ENCODE measurements at places on chromosomes 4 and X. TPM values are rescaled to one million over a fixed set of nuclear protein-coding genes. Genes with fewer than 3 reads are reported as not detected.

The HSD17B13 gene
- not detected for total RNA-seq

The GAGE12H gene
- not detected for total RNA-seq

The BCAP31 gene
- total RNA-seq: 215 TPM

The COL4A5 gene
- 40.1 TPM for total RNA-seq

The CT45A6 gene
- not detected for total RNA-seq

DNA sequence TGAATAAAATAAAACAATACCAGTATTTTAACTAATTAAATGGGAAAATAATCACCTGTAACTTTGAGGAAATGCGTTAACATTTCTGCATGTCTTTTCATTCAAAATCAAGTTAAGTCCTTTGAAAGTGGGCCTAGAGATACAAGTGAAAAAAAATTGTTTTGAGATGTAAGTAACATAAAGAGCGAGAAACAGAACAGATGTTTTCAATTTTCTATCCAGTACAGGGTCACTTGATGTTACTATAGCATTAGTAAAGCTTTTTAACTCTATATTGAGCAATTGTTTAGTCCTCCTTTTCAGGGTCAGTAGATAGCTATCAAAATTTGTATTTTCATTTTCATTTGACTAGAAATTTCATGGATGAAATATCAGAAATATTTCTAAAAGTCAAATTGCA lies 761.4 kb downstream of the CCSER1 start:
- DNase-seq: no peak

DNA sequence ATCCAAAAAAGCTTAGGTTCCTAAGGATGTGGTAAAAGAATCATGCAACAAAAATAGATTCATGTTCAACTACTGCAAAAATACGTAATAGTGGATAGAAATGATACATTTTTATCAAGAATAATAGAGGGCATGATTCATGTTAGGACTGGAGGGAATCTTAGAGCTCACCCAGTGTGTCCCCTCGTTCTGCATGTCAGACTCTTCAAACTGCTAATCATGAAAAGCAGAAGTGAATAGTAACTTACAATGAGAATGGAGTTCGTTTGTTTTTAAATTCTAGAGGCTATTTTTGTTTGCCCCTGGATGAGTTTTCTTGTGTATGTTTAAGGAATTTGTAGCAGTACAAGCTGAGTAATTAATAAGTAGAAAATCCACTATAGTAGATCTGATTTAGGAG lies 79.4 kb downstream of the MSL3 start:
- DNase-seq: no peak

- DNase-seq: no peak
These were observed 3.0 kb upstream of the APBB2 start for GRCh38 chr4:41217374-41217773.

GRCh38 chr4:83232082-83232481 lies 52.5 kb downstream of the COQ2 start:
- no peak for DNase-seq

DNA sequence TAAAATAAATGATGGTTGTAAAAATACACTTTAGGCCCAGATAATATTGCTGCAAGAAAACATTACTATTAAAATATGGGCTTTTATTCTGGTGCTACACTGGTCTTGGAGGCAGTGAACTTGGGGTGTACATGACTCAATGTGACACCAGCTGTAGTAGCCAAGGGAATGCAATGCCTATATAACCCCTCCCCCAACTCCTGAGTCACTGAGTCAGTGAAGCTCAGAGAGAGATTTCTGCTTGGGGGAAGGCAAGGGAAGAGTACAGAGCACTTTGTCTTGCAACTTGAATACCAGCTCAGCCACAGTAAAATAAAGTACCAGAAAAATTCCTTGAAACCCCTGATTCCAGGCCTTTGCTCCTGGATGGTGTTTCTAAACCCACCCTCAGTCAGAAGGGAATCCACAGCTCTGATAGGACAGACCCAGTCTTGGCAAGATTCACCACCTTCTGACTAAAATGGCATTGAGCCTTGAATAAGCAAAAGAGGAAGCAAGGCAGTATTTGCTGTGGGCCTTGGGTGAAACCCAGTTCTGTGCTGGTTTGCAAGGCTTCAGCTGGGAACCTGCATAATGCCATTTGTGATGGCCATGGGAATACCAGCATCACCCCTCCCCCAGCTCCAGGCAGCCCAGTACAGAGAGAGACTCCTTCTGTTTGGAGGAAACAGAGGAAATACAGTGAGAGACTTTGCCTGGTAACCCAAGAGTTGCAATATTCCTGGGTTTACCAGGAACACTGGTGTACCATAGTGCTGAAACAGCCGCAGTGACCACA lies 209.9 kb downstream of the IQCM start:
- DNase-seq: no peak

DNA sequence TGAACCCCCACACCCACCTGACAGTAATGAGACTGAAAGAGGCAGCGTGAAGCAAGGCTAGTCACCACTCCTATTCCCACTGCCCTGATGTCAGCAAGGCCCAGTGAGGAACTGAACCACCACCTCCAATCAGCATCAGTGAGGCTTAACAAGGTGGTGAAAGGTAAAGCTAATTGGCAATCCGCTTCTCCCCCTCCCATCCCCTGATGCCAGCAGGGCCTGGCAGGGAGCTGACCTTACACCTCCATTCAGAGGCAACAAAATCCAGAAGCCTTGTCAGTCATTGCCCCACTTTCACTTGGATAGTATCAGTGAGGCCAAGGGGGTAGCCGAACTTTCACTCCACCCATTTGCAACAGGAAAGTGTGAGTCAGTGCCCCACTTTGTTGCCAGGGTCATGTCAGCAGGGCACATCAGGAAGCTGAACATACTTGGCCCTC lies 60.8 kb downstream of the AWAT2 start:
- DNase-seq: peak; percentile 16

GRCh38 chr4:152278505-152279233 lies 257.2 kb downstream of the FBXW7 start:
- DNase-seq: no peak

DNA sequence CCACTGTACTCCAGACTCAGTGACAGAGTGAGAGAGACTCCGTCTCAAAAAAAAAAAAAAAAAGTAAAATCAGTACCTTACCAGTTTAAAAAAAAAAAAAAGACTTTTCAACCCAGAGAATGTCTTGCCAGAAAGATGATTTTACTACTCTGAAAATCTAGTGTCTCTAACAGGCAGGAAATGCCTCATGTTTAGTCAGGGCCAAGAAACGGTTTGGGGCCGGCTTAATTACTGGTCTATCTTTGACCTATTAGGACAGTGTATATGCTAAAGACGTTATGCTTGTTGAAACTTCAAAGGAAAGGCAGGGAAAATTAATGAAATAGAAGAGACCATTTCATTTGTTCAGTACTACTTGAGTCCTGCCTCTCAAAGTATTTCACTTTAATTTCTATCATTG lies 9.9 kb downstream of the BEND4 start:
- no peak for DNase-seq

DNA sequence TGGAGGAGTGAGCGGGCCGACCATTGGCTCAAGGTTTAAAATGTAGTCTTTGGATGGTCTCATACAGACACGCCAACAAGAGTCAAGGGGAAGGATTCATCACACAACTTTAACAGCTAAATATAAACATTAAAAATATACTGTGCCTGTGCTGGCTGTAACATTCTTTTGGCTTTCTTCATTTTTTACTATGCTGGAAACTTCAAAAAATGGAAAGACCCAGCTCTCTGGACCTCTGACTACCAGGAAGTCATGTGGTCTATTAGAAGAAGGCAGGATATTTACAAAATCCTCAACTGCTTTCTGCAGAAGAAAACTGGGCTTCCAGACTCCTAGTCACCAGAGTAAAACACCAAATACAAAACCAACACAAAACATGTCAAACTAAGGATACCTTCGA lies 49.8 kb upstream of the KLF3 start:
- no peak for DNase-seq

DNA sequence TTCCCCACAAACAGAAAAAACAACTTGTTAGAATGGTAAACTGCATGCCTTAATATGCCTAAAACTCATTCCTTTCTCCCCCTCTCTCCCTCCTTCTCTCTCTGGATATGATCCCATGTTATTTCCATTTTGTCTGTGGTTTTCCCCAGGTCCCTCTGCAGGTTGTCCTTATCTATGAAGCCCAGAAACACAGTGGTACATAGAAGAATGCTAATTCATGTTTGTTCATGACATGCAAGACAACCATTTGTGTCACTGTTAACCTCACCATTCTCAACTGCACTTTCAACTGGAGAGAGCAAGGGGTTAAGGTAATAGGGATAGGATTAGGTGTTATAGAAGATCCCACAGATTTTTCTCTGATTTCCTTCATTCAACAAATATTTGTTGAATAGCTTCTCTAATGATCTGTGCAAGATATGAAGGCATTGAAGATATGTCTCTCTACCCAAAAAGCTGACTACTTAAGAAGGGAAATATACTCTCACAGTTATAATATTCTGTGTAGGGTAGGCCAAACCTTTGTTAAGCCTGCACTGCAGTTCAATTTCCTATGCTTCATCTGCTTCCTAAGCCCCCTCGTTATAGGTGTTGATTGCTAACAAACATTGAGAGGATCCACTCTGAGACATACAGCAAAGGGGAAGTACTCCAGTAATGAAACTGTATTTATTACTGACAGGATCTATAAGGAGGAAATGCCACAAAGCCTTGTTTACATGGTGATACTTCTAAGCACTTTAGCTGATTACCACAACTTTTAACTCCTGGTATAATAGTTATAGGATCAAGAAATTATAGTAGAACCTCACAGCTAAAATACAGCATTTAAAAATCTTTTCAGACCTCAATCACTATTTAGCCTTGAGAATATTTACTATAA lies 96.1 kb downstream of the FRYL start:
- no peak for DNase-seq

- DNase-seq: no peak
These were observed 660 bp downstream of the WWC2 start for GRCh38 chr4:183099537-183100297.

DNA sequence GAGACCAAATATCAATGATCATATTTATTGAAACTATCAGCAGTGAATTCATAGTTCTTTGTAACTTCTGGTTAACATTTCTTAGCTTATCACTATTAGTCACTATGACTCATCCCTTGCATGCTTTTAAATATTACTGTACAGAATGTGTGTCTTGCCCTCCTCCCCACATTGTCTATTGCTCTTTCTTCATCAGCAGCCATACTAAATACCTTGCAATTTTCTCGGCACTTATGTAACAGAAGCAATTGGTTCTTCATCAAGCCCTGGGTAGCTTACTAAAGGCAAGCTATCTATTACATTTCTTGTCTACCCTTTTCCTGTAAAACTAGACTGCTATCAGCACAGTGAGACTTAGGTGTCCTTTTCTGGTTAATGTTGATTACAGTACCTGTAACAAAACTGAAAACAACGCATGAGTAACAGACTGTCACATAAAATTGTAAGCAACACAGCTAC lies 8.2 kb downstream of the KLHL4 start:
- no peak for DNase-seq

DNA sequence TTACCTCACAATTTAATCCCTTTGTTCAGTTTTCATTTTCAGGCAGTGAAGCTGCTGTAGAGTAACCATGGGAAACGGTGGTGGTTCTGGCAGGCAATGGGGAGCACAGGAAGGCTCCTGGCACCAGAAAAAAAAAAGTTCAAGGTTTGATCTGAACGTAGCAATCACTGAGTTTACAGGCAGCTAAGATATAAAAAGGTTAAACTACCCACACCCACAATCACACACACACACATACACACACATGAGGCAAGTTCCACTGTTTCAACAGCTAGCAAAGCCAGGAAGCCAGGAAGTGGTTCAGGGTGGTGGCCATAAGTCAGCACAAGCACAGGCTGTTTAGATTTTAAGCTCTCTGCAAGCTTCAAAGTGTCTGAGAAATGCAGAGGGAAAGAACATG lies at the start of gene SULT1B1:
SULT1B1 (minus strand) TSS at position 166 of the 400 bp plus-strand sequence. CDS start 5,403 bp downstream, outside the sequence.
- DNase-seq: no peak

GRCh38 chr4:76426272-76426671 lies 5.3 kb upstream of the CCDC158 start:
- no peak for DNase-seq

DNA sequence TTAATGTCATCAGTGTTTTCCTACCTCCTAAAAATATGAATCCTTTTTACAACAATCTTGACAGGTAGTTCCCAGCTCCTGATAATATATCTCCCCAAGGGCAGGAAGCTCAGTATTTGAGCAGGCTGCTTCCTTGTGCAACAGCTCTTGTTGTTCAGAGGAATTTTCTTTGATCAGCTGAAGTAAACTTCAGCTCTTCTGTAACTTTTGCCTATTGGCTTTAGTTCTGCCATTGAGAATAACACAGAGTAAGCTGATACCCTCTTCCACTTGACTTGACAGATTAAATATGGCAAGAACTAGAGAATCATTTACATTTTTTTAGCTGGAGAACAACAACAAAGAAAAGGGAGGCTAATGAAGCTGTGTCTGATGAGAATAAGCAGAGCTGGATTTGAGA lies 75.2 kb downstream of the LUZP4 start:
- no peak for DNase-seq

DNA sequence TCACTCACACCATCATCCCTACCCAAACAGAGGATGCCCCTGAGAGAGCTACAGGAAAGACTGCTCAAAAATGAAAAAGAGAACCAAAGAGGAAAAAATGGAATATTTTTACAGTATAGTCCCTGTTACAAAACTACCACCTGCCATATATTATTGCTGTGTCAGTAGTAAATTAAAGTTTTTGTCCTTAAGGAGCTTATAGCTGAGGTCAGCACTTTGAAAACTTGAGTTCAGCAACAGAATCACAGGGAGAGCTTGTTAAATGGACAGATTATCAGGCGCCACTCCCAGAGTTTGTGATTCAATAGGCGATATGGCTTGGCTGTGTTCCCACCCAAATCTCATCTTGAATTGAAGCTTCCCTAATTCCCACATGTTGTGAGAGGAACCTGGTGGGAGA lies 71.9 kb upstream of the FAM9A start:
- DNase-seq: no peak

DNA sequence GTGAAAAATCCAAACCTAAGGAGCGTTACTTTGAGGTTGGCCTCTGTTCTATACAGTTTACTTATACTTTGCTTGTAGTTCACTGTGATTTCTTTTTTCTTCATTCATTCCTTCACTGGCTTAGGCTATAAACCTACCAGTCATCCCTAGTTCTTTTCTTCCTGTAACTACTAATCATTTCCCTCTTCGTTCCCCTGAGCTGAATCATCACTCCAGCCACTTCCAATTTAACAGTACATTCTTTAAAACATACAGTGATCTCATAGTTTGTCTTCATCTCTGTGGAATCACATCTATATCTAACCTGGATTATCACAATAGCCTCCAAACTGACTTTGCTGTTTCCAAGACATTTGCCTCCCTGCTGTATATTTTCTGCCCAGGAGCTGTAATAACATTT lies 25.2 kb upstream of the NPFFR2 start:
- peak; percentile 39 for DNase-seq
